ENCODE measurements at places on chromosomes 11 and 22.

- no peak for DNase-seq
Observed at GRCh38 chr11:120839846-120840402, 184.0 kb upstream of the TBCEL start.

DNA sequence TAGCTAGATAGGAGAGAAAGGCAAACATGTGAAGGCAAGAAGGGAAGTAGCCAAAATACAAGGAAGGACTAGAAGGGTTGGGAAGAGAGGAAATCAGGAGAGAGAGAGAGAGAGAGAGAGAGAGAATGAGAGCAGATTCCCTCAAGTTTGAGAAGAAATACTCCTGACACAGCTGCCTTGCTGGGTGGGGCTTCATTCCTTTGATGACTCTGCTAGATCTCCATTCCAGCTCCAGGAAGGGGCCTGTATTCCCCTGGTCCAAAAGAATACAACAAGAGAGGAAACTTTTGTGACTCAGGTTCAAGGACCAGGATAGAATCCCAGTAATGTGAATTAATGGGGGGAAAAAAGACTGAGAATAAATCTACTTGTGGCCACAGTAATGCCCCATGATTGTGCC lies 62.9 kb upstream of the SPON1 start:
- DNase-seq, result no peak

- no peak for DNase-seq
Observed at GRCh38 chr22:44927463-44928135, 82.2 kb downstream of the PHF21B start.

- no peak for DNase-seq
Observed at GRCh38 chr11:118012083-118012669, 26.0 kb downstream of the IL10RA start.

DNA sequence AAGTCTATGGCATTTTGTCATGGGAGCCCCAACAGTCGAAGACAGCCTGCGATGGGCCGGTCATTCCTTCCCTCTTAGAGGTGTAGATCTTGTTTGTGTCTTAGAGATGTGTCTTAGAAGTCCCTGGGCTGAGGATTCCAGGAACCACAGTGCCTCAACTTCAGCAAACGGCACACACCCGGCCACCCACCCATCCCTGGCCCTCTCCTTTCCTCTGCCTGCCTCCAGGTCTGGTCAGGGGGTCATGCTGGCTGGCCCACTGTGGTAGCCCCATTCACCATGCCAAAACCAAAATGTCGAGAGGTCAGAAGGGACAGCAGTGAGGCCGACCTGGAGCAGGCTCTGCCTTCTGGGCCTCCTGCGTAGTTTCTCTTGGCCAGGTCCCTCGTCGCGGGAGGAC lies 857.9 kb downstream of the TBC1D22A start:
- no peak for DNase-seq

DNA sequence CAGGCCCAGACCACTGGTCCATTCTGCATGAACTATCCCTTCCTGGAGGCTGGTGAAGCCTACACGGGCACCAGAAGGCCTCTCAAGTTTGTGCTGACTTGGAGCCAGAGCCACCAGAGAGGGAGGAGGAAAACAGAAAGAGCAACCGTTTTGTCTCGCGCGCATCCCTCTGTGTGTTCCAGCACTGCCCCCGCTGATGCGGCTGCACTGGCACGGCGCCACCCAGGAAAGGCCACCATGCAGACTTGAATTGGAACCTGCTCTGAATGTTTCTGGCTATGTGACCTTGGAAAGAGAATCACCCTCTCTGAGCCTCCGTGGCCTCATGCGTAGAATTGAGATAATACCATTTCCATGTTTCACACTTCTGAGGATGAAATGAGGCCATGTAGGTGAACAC lies 7.4 kb upstream of the ACRV1 start:
- no peak for DNase-seq

DNA sequence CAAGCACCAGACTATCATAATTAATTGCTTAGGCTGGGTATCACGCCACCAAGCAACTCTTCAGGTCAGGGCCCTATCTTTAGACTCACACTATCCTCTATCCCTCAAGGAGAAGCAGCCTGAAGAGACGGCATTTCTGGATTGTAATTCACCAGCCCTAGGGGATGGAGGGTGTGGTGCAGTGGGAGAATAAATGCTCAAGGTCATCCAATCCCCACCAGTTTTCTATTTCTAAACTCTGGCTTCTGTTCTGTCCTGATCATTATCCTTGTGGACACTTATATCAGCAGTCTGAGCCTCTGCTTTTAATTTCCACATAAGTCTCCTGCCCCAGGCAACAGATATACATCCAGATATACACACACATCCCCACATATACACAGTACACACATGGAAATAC lies 13.1 kb upstream of the SIK2 start:
- DNase-seq, result no peak

DNA sequence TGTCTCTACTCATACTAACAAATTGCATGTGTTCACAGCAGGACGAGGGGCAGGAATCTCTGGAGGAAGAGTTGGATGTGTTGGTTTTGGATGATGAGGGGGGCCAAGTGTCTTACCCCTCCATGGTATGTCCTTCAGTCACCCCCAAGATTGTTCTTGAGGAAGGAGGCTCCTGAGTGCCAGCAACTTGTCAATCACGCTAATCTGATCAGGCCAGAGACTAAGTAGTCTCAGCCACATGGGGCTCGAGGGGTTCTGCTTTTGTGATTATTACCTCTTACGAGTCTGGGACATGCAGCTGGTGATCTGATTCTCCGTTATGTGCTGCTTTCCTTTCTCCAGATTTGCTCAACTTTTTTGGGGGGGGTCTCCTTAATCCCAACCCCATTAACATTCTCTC lies 54.3 kb downstream of the CTNND1 start:
- DNase-seq, result no peak

GRCh38 chr11:66181632-66182315 lies 86.7 kb upstream of the RAB1B start:
- DNase-seq, result no peak

GRCh38 chr11:61113201-61113600 lies 10.9 kb downstream of the CD5 start:
- DNase-seq, result peak; percentile 18

GRCh38 chr11:123796226-123796625 lies 9.9 kb downstream of the OR6M1 start:
- no peak for DNase-seq

DNA sequence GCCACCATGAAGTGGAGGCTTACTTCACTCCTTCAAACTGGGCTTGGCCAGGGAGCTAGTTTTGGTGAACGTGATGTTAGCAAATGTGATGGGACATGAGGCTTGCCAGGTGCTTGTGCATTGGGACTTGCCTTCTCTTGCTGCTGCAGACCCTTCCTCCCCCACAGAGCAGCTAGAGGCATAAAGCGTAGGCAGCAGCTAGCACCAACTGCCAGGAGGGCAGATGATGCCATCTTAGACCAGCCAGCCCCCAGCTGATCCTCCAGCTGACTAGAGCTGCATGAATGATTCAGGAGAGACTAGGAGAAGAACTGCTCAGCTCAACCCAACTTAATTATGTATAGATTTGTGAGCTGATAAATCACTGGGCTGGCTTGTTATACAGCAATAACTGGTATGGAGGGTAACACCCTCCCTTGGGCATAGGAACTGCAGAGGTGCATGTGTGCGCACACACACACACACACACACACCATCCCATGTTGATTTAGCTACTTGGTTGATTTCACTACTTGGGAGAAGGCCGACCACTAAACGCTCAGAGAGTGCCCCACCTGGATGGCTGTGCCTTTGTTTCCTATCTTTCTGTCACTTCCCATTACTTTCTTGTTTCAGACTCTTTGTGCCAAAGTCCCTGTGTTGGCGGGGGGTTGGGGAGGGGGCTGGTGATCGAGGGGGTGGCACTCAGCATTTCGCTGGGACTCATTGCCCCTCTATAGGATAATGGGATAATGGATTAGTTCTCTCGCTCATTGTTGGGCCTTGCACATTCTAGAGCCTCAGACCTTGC lies 202.8 kb downstream of the ADAMTS15 start:
- no peak for DNase-seq

GRCh38 chr22:37065180-37065579 lies 13.6 kb downstream of the KCTD17 start:
- DNase-seq, result no peak

DNA sequence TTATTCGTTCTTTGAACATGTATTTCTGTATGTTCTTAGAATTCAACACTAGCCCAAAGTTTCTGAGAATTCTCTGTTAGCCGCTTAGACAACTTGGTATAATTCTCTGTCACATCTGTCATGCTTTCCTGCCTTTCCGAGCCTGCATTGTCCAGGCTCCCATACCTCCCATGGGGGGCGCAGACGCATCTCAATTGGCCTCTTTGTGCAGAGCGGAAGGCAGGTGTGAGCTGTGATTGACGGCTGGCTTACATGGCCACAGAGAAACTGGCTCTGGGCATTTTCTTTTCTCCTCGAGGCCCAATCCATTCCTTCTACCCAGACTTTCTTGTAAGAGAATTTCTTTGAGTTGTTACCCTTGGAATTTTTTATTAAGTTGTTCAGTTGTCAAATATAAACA lies 132.7 kb upstream of the SESN3 start:
- no peak for DNase-seq

GRCh38 chr22:22941831-22942510 lies 54.4 kb downstream of the IGLL5 start:
- no peak for DNase-seq

DNA sequence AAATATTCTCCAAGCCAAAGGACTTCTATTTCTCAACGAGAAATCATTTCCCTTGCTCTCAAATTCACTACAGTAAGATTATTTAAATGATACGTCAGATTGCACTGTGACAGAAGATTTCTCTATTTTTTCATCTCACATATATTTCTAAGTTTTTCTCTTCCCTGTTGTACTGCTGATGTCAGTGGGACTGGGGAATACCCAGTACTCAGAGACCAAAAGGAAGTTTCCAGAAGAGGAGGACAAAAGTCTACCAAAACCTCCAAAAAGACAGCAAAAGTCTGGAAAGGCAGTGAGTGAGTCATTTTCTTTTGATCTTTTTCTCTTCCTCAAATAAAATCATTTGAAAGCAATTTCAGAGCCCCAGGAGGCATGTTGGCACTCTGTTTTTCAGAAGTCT lies 149.8 kb upstream of the PITPNB start:
- DNase-seq, result no peak

- peak; percentile 85 for DNase-seq
Observed at GRCh38 chr11:68010090-68011041, at the start of gene ALDH3B1. TSS of gene ALDH3B1 (plus strand) at chr11:68010327. CDS start at chr11:68015298, 4,971 bp downstream.

GRCh38 chr11:123751781-123752180 lies 2.5 kb downstream of the OR6X1 start:
- no peak for DNase-seq

DNA sequence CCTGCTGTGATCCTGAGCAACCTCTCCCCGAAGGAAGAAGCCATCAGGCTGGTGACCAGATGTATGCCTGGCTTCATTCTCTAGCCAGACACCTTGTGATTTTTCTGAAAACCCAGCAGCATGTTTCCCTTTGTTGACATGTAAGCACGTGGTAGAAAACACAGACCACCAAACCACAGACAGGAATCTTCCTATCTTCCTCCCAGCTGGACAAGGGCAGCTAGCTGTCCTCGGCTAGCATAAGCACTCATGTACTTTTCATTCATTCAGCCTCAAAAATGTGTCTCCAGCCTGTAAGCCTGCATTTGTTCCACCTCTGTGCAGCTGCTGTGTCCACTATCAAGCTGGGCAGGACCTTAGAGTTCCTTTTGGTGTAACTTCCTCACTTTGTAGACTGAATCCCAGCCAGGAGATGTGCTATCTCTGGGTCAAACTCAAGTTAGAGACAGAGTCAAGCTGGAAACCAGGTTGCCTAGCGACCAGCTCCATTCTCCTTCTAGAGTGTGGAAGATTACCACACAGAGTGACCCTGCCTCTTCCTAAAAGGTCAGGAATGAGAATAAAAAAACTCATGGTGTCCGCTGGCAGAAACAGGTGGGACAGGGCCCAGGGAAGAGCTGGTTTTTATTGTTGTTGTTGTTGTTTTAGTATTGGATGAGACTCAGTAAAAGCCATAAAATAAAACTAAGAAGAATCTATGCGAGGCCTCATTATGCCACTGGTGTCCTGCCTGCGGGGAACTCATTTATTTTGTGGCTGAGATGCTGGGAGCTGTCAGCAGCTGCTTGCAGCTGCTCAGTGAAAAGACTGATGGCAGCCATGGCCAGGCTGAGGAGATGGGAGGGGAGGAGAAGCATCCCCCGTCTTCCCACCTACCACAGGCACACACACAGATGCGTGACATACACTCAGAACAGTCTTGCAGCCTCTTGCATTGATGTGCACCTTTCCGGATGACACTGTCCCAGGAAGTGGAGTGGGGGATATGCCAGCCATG lies 7.4 kb upstream of the CLMP start:
- no peak for DNase-seq

- DNase-seq, result no peak
Observed at GRCh38 chr11:91470656-91471055, 754.0 kb upstream of the FAT3 start.

GRCh38 chr11:69104856-69105395 lies 50.8 kb upstream of the SMIM38 start:
- DNase-seq, result no peak

DNA sequence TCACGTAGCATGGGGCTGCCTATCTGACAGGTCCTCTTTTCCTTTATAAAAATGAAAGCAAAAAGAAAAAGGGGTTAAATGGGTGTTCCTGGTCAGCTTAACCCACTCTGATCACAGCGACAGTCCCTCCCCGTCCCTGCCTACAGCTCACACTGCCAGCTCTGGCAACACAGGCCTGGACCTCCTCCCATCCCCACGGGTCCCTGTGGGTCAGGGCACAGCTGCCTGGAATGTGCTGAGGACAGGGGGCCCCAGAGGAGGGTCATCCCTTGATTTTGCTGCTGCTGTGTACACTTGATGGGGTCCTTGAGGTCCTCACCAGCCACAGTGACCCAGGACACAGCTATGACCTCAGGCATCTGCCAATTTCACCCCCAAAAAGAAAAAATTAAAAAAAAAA lies 29.6 kb upstream of the CYP2D6 start:
- no peak for DNase-seq

Data from RWPE2 (cell line).